Putamen (tissue), 1 donor: ENCODE measurements at places on chromosomes 3 and 15.

- peak; percentile 83 for DNase-seq
Measured at GRCh38 chr15:27705056-27705455, 394.1 kb downstream of the OCA2 start.

DNA sequence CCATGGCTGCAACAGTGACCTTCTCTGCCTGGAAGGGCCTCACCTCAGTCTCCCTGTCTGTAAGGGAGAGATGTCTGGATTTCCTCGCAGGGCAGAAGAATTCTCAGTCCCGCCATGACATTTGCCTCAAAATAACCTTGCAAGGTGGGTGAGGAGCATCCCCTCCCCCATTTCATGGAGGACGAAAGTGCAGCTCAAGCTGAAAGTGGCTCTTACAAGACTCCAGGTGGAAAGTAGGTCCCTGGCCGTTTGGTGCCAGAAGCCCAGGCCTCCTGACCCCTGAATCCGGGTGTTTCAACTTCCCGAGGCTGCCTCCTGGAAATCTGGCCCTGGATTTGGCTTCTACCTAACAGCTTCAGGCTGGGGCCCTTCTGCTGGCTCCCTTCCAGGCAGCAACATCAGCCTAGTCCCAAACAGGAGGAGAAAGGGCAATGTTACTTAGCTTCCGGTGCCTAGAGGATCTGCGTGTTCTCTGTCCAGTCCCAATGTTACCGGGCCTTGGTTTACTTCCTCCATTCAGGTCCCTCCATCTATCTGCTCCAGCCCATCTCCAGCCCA is 769 bp upstream of the CSPG4 start:
- no peak for DNase-seq

GRCh38 chr3:185021256-185021655 is 131.6 kb downstream of the C3orf70 start:
- no peak for DNase-seq

DNA sequence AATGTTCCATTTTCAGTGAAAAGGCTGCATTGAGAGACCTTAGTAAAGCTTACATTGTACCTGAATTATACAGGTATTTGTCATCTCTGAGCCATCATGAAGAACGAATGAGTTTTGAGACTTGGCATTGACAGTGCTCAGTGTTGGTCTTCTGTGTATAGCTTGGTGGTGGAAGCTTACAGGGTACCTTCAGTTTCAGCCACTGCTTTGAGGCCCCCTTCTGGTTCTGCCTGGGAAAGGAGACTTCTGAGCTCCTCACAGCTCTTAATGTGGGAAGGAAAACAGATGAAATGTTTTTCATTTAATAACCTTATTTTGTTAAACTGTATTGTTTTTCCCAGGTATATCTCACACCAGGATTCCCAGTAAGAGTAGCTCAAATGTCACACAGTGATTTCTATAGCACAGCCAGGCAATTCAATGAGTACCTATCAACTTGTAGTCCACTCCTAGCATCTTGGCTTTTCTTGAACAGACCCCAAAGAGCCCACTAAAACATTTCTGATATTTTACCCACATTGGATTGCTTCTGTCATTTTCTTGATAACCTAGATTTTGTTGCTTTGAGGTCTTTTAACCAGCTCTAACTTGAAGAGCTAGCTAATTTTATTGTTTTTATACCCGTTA is 5.6 kb downstream of the SERPINI1 start:
- DNase-seq: peak; percentile 73

DNA sequence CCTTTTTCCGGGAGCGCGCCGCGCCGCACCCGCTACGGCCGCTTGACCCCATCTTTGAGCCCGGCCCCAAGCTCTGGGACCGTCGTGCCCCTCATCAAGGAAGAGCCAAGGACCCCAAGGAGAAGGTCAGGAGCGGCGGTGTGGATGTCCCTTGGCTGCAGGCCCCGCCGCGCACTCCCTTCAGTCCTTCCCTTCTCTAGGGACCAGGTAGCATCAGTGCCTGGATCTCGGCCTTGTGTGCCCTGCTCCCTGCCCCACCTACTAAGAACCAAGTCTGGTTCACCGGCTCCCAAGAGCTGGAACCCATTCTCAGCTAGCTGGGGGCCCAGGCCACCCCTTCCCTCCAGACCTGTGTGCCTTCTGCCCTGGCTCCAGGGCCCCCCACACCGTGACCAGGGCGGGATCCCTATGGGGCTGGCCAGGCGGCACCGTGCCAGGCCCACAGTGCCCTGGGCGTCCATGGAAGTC is 69.3 kb upstream of the CGNL1 start:
- DNase-seq: no peak

DNA sequence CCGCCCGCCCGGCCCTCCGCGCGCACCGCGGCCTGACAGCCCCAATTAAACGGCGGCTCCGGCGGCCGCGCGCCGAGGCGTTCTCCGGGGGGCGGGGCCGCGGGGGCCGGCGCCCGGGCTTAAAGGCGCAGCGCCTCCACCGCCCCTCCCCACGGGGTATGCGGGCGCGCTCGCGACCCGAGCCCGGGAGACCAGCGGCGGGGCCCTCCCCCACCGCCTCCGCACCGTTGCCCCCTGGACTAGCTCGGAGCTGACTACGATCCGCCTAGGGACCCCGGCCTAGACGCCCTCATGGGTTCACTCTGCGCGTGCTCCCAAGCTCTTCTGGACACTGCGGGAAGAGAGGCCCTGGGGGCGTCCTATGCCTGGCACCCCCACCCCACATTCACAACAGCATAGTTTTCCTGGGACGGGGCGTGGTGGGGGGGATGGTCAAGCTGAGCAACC is at the start of gene DUSP7:
Gene DUSP7 (minus strand): TSS at position 51 of the 447 bp plus-strand sequence. CDS start 205 bp downstream, outside the sequence.
- peak; percentile 83 for DNase-seq

GRCh38 chr3:189277711-189278110 is 105.9 kb downstream of the TPRG1 start:
- DNase-seq: no peak

- no peak for DNase-seq
Measured at GRCh38 chr3:161163297-161163696, 57.8 kb upstream of the NMD3 start.

DNA sequence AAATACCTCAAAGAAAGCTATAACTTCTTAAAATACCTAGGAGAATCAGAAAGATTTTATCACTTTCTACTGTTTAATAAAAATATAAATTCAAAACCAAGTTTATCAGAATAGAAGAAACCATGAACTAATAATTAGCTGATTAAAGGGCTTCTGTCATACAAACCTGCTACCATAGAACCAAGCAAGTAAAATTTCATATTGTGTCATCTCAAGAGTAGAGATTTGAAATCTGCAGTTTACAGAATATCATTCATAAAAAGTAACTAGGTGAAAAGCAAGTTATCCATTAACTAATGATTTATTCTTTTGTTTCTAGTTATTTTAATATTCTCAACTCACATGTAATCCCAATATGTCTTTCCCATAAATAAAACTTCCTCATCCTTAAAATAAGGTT is 36.8 kb upstream of the XXYLT1 start:
- no peak for DNase-seq

DNA sequence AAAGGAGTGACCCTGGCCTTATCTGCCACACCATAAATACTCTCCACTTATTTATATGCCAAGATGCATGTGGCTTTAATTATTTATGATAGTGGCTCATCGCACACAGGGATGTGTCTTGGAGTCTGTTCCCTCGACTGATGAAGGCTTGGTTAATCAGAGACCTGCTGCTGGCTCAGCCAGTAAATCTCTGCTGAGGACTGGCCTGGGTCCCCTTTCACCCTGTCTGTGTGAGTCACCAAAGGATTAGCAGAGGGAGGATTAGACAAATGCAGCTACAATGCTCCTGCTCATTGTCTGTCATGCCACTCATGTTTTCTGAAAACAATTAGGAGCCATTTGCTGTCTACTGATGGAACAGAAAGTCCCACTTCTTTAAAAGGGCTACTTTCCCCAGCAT is 226.8 kb downstream of the NTRK3 start:
- no peak for DNase-seq

DNA sequence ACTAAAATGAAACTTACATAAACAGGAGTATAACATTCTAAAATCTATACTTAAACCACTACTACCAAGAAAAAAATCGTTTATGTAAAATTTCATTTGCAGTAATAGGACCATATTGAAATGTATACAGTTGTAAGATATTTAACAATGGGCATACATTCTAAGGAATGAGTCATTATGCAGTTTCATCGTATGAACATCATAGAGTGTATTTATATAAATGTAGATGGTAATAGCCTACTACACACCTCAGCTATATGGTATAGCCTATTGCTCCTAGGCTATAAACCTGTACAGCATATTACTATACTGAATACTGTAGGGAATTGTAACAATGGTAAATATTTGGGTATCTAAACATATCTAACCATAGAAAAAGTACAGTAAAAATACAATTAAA is 79.5 kb downstream of the DPH6 start:
- DNase-seq: no peak

- DNase-seq: no peak
Measured at GRCh38 chr15:87704276-87704675, 552.3 kb downstream of the NTRK3 start.

DNA sequence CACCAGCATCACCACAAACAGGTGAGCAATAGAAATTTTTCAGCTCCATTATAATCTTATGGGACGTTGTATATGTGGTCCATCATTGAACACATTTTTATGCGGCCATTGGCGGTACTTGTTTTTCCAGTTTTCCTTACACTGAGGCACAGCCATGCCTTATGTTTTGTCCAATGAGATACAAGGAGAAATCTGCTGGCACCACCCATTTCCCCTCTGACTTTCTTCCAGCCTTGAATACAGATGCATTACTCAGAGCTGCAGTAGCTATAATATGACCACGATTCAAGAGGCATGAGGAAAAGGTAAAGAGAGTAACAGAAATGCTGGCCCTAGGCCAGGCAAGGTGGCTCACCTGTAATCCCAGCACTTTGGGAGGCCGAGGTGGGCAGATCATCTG is 9.0 kb upstream of the PIK3R4 start:
- DNase-seq: no peak

- DNase-seq: no peak
Measured at GRCh38 chr15:36612063-36612788, 32.8 kb downstream of the CDIN1 start.

GRCh38 chr3:43180027-43180426 is 74.1 kb upstream of the POMGNT2 start:
- no peak for DNase-seq

DNA sequence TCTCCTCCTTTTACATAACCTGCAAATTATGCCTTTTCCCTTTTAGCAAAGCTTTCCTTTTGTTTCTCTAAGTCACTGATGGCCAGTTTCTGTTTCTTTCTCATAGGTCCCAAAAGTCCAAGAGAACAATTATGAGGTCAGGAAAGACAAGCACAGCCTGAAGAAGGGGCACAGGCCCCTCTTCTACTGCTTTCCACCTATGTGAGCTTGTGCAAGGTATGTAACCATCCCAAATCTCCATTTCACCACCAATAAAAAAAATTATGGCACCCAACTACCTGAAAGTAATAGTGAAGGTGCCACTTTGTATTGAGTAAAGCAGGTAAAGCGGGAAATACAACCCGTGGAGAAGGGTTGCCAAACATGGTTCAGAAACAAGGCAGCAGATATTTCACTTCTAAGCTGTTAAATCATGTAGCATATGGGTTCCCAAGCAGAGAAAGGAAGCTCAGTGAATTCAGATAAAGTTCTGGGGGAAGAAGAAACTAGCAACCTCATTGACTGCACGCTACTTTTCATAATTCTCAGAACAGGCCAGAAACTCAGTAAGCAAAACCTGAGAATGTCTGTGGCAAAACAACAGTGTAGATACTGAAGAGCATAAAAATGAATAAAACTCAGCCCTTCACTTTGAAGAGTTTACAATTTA is 4.2 kb downstream of the PLOD2 start:
- no peak for DNase-seq

DNA sequence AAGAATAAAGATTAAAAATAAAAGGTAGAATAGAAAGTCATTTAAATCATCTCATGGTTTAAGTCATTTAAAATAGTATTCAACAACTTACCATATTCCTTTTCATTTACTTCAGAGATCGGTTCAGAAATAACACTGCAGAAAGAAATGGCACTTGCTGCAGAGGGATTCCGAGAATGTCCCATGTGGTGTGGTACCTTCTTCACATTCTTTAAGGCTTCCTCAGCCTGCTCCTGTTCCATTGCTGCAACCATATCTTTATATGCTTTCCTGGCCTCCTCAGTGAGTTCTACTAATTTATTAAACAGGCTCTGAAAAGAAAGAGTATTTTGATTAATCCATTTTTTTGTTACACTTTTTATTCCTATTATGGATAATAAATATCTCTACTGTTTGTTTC is 32.6 kb upstream of the SHC4 start:
- no peak for DNase-seq

DNA sequence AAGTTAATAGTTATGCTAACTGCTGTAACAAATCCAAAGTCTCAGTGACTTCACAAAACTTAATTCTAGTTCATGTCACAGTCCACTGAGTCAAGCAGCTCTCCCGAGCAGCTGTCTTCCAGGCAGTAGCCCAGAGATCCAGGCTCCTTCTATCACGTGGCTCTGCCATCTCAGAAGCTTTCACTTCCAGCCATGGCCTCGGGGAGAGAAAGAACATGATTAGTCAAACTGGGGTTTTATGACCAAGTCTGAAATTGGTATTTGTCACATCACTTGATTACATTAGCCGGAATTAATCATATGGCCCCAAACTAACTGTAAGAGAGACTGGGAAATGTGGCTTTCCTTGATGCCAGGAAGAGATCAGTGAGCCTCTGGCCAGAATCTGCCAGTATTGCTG is 70.2 kb upstream of the DGKG start:
- no peak for DNase-seq
